ENCODE measurements at places on chromosomes 2 and 18. TPM values are rescaled to one million over a fixed set of nuclear protein-coding genes. Genes with fewer than 3 reads are reported as not detected.
A peak's percentile ranks its signal among the peaks of the same experiment; 100 is the strongest.

SERPINB10 gene
- not detected for total RNA-seq

DNA sequence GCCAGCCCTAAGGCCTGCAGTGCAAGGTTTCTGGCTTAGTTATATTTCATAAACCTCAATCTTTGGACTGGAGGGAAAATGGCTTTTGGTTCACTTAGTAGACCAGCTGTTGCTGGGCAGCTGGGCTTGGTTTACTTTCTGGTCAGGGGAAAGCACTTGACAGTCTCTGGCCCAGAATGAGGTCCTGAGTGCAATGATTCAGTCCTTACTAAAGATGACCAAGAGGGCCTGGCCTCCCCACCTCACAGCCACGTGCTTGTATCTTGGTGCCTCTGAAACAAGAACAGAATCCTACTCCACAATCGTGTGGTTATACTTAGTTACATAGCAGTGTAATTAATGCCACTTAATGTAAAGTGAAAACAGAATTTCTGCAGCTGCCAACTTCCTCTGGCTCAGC is 325.5 kb upstream of the MEIS1 start:
- H3K4me3 ChIP-seq, result no peak overlapping the region
- H3K27ac ChIP-seq, result no peak overlapping the region
- H3K4me1 ChIP-seq, result no peaks in the 10 kb centered on the region
- H3K27me3 ChIP-seq, result no peaks in the 10 kb centered on the region
- no peaks in the 10 kb centered on the region for H3K36me3 ChIP-seq

DNA sequence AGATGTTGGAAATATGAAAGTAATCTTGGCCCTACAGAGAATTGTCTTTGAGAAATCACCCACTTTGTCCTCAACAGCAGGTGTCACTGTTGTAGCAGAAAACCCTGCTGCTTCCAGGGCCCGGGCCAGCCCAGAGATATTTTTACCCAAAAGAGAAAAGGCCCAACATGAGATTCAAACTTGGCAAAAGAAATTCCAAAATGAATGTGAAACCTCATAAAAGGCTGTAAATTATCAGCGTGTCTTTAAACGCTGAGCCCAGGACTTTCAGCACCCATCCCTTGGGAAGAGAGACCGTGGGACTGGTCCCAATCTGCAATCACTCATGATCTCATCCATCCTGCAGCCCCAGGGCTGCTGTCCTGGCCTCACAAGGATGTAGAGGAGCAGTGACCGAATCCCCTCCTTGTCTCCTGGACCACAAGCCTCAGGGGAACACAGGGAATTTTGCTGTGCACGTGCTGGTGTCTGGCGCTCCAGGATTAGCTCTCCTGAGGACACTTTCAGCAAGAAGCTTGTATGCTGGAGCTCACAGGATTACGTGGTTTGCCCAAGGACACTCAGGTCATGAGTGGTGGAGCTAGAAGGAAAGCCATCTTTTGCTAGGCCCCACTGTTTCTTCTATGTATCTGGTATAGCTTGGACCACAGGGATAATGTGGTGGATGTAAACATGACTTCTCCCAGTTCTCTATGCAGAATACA is 202.1 kb downstream of the RNF144A start:
- H3K4me3 ChIP-seq, result no peak overlapping the region
- H3K4me1 ChIP-seq, result no peaks in the 10 kb centered on the region
- H3K36me3 ChIP-seq, result no peaks in the 10 kb centered on the region
- H3K27me3 ChIP-seq, result no peaks in the 10 kb centered on the region
- no peak for DNase-seq

DNA sequence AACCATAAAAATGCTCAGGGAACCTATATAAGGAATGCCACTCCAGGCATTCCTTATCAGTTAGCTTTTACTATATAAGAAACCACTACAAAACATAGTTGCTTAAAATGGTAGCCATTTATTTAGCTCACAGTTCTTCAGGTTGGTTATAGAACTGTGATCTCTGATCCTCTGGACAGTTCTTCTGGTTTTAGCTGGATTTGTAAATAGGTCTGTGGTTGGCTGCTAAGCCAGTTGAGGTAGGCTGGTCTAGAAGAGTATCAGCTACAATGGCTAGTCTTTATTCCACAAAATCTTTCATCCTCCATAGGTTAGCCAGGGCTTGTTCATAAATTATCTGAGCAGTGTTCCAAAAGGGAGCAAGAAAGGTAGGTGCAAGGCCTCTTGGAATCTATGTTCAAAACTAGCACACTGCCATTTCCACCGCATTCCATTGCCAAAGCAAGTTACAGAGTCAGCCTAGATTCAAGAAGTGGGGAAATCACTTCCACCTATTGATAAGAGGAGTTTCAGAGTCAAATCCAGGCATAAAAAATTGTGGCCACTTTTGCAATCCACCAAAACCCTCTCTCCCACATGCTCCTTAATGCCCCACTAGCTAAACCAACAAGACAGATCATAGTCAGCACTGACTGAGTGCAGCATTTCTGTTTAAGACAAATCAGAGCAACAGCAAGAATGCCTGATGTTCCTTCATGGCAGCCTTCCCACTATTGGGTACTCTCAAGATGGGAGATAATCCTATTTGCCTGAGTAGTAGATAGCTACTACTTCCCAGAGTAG is 146.4 kb downstream of the IRS1 start:
- H3K4me1 ChIP-seq, result peaks cover 48% of the 10 kb centered on the region
- no peak overlapping the region for H3K4me3 ChIP-seq
- no peaks in the 10 kb centered on the region for H3K27me3 ChIP-seq
- no peaks in the 10 kb centered on the region for H3K36me3 ChIP-seq
- peak overlapping the region; percentile 91 for H3K27ac ChIP-seq

- no peaks in the 10 kb centered on the region for H3K36me3 ChIP-seq
- no peaks in the 10 kb centered on the region for H3K27me3 ChIP-seq
- no peak for DNase-seq
- no peak overlapping the region for H3K4me3 ChIP-seq
- no peak overlapping the region for H3K27ac ChIP-seq
Measured at GRCh38 chr18:45379903-45380302, 235.4 kb upstream of the SLC14A2 start.

DNA sequence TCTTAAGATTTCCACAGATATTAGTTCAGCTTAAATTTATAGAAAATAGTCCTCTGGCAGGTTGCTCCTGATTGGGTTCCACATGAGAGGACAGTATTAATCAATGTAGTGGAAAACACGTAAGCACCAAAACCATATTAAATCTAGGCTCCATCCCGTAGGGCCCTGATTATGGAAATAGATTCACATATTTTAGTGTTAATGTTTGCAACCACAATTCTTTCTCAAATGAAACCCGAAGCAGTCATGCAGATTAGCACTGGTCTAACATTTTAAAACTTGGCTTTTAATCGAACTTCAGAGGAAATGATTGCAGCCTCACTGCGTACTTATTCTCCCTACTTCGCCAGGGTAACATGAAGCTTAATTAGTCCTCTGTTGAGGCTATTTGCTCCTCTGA is 60.9 kb downstream of the METTL4 start:
- DNase-seq, result peak; percentile 62
- no peaks in the 10 kb centered on the region for H3K36me3 ChIP-seq
- H3K4me1 ChIP-seq, result peaks cover 5% of the 10 kb centered on the region
- H3K4me3 ChIP-seq, result no peak overlapping the region

GRCh38 chr2:212494418-212495020 is 44.1 kb downstream of the ERBB4 start:
- no peak overlapping the region for H3K27ac ChIP-seq
- DNase-seq, result no peak
- no peak overlapping the region for H3K4me3 ChIP-seq
- H3K4me1 ChIP-seq, result no peaks in the 10 kb centered on the region
- H3K36me3 ChIP-seq, result no peaks in the 10 kb centered on the region
- no peaks in the 10 kb centered on the region for H3K27me3 ChIP-seq

DNAJB2 gene
- 53.9 TPM for total RNA-seq

DNA sequence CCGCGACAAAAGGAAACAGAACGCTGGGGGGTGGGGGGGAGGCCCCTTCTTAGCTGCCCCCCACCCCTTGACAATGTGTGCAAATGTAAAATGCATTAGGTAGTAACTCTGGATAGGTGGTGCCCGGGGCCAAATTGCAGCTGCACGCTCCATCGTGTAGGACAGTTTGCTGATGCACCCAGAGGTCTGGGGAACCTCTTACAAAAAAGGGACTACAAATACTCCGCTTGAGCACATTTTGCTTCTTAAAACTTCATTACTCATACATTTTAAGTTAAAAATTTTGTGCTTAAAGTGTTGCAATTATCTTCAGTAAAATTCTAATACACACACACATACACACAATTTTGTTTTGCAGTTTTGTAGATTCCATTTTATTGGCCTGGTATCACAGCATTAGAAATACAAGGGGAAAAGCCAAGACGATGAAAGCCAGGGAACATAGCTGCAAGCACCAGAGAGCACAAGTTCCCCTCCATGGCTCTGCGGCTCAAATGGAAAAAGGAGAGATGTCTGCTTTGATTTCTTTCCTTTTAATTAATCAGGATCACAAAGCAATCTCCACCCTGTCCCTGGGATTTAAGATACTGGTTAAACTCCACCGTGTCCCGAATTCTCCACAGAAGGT is 582.1 kb downstream of the ZEB2 start:
- H3K4me1 ChIP-seq, result peaks cover 4% of the 10 kb centered on the region
- no peaks in the 10 kb centered on the region for H3K27me3 ChIP-seq
- H3K27ac ChIP-seq, result no peak overlapping the region
- H3K4me3 ChIP-seq, result peak overlapping the region; percentile 66
- DNase-seq, result peak; percentile 3

- no peaks in the 10 kb centered on the region for H3K36me3 ChIP-seq
- H3K27ac ChIP-seq, result no peak overlapping the region
- no peak overlapping the region for H3K4me3 ChIP-seq
- H3K27me3 ChIP-seq, result peaks cover 3% of the 10 kb centered on the region
Measured at GRCh38 chr2:71713581-71714580, 260.5 kb downstream of the DYSF start.

TNFRSF11A gene
- 0.75 TPM for total RNA-seq

GRCh38 chr18:48820483-48821250 is 130.1 kb downstream of the SMAD7 start:
- H3K27ac ChIP-seq, result no peak overlapping the region
- peaks cover 2% of the 10 kb centered on the region for H3K36me3 ChIP-seq

- peak overlapping the region; percentile 19 for H3K27ac ChIP-seq
- H3K27me3 ChIP-seq, result no peaks in the 10 kb centered on the region
- no peak for DNase-seq
- H3K4me1 ChIP-seq, result peaks cover 44% of the 10 kb centered on the region
- no peak overlapping the region for H3K4me3 ChIP-seq
Measured at GRCh38 chr2:85886141-85886540, 2.6 kb downstream of the ST3GAL5 start.

- no peak overlapping the region for H3K4me3 ChIP-seq
- peaks cover 2% of the 10 kb centered on the region for H3K36me3 ChIP-seq
- H3K4me1 ChIP-seq, result peaks cover 2% of the 10 kb centered on the region
- DNase-seq, result no peak
Measured at GRCh38 chr2:240596491-240596931, 10.0 kb downstream of the CAPN10 start.
